ENCODE measurements at places on chromosomes 7 and 10. TPM values are rescaled to one million over a fixed set of nuclear protein-coding genes. Genes with fewer than 3 reads are reported as not detected.

GRCh38 chr10:130028465-130028819 lies 64.4 kb upstream of the EBF3 start:
- peak; percentile 58 for DNase-seq

GRCh38 chr7:101531726-101532357 lies 97.3 kb downstream of the MYL10 start:
- DNase-seq: no peak

DNA sequence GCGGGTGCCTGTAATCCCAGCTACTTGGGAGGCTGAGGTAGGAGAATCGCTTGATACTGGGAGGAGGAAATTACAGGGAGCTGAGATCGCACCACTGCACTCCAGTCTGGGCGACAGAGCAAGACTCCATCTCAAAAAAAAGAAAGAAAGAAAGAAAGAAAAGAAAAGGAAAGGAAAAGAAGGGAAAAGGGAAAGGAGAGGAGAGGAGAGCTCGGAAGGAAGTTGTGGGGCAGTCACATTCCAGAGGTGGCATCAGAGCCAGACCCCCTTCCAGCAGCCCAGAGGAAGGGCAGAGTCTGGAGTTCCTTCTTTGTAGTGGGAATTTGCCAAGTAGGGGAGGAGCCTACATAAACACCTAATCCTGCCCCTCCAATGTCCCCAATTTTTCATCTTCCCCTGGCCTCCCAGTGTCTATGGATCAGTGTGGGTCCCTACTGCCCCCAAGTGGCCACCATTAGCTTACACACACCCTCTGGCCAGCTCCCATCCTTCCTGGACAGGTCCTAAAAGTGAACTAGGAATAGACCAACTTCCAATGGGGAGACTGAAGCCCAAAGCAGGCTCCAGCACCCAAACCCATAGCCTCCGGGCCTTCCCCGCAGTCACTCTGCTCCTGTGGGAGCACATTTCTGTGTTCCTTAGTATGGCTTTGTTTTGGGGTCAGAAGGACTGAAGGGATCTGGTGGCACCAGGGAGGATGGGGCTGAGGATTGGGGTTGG lies 39.6 kb upstream of the HSPB1 start:
- DNase-seq: peak; percentile 84

DNA sequence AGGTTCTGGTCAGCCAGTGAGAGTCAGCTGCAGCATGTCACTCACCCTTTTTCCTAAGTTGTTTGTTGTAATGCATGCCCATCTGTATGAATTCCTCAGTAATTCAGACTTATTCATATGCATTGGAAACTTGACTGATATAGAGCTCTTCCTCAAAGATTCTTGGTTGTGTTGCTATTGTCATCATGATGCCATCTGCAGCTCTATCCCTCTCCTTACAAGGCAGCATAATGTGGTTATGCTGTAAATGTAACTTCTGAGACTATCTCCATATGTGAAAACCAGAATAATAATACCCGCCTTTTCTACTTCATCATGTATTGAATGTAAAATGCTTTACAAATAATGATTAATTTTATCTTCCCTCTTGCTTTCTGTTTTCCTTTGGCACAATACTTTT lies 252.6 kb upstream of the MTPN start:
- no peak for DNase-seq

TSPAN13 gene
- polyA plus RNA-seq: 10.2 TPM

DNA sequence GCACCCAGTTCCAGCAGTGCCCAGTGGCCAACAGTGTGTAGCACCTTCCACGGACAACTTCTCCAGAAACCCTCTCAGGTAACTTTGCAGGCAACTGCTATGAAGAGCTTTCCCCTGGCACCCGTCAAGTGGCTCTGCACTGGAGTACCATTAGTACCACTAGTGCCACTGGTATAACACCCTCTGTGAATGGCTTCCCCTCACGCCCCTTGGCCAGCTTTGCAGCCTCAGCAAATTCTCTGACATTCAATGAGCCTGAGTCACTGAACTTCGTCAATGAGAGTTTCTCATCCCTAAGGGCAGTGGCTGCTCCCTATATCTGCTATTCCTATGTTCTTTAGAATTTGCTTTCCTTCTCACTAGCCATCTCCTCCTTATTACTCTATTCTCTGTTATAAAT lies 7.6 kb upstream of the HERPUD2 start:
- no peak for DNase-seq

TMEM196 gene
- polyA plus RNA-seq: not detected

GRCh38 chr10:18689498-18689897 lies 30.3 kb downstream of the ARL5B start:
- peak; percentile 65 for DNase-seq

GOT1 gene
- polyA plus RNA-seq: 63.7 TPM

- no peak for DNase-seq
Observed at GRCh38 chr7:4174884-4175283, 507.2 kb upstream of the FOXK1 start.

CNTNAP2 gene
- not detected for polyA plus RNA-seq

DNA sequence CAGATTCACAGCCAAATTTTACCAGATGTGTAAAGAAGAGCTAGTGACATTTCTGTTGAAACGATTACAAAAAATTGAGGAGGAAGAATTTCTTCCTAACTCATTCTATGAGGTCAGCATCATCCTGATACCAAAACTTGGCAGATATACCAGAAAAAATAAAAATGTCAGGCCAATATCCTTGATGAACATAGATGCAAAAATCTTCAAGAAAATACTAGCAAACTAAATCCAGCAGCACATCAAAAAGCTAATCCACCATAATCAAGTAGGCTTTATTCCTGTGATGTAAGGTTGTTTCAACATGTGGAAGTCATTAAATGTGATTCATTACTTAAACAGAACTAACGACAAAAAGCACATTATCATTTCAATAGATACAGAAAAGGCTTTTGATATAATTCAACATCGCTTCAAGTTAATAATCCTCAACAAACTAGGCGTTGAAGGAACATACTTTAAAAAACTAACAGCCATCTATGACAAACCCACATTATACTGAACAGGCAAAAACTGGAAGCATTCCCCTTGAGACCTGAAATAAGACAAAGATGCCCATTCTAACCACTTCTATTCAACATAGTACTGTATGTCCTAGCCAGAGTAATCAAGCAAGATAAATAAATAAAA lies 807.7 kb upstream of the ZWINT start:
- DNase-seq: no peak

- DNase-seq: no peak
Observed at GRCh38 chr7:39144420-39144819, 166.7 kb downstream of the POU6F2 start.

GRCh38 chr7:95550546-95550945 lies 45.8 kb downstream of the PDK4 start:
- DNase-seq: no peak

- peak; percentile 20 for DNase-seq
Observed at GRCh38 chr7:42913591-42913990, 1.7 kb upstream of the C7orf25 start.

TSPAN15 gene
- polyA plus RNA-seq: 0.29 TPM

DNA sequence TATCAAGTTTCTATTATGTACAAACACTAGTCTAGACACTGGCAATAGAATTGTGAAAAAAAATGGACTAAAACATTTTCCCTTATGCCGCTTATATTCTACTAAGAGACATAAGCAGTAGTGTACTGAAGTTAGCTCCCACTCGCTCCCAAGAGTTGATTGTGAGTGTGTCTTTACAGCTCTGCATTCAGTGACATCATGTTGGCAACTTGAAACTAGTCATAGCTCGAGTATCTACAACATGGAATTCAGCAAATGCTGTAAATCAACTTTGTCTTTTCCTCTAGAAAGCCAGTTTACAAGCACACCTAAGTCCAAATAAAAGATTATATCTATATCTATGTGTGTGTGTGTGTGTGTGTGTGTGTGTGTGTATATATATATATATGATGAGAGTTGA lies 58.8 kb upstream of the MAGI2 start:
- DNase-seq: peak; percentile 23

GRCh38 chr10:80552151-80552646 lies 14.5 kb downstream of the SH2D4B start:
- DNase-seq: no peak

GRCh38 chr10:6579183-6579903 lies 733 bp downstream of the PRKCQ start:
- no peak for DNase-seq

GRCh38 chr7:6256677-6257535 lies 15.5 kb downstream of the CYTH3 start:
- DNase-seq: peak; percentile 92

CYP3A7 gene
- not detected for polyA plus RNA-seq

- peak; percentile 24 for DNase-seq
Observed at GRCh38 chr7:1693991-1694524, 24.0 kb downstream of the ELFN1 start.

- no peak for DNase-seq
Observed at GRCh38 chr10:79477456-79477855, 32.0 kb upstream of the ZCCHC24 start.

IGFBP1 gene
- 0.34 TPM for polyA plus RNA-seq

LAMB1 gene
- polyA plus RNA-seq: 107 TPM

- peak; percentile 51 for DNase-seq
Observed at GRCh38 chr7:46179061-46179610, 258.1 kb upstream of the IGFBP3 start.

All from GM23248 (cell line).